Stomach (tissue), 19 donors: ENCODE measurements at places on chromosomes 2 and 18. TPM values are rescaled to one million over a fixed set of nuclear protein-coding genes. Genes with fewer than 3 reads are reported as not detected.

GRCh38 chr2:104812286-104812685, 41.6 kb upstream of the POU3F3 start:
- DNase-seq = no peak

DNA sequence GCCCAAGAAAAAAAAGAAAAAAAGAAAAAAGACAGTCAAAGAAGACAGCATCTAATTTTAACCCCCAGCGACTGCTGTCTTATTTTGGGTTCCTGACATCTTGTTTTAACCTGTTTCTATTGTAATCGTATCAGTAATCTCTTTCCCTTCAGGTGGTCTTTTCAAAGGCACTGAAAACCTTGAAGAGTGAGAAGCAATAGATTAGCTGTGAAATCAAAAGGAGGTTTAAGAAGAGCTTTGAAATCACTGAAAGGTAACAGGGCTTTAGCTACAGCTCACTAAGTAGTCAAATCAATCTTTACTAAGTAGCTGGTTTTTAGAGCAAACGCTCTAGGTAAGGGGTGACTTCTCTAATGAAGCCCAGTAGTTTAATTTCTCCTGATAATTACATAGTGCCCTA, 5.4 kb upstream of the TANC1 start:
- no peak for DNase-seq

DNA sequence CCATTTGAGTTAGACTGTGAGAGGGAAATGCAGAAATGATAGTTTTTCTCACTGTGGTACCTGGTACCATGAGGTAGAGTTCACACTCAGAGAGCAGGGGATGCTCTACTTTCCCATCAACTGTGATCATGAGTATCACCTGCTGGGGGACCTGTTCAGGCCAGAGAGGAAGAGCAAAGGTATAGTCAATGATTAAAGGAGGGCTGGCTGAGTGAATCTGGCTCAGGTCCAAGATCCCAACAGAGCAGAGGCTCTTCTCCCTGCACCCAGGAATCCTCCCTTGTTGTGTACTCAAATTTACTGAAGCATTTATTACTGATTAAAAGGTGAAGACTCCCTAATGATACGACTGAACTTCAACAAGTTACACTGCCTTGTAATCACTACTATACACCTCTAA, 104.6 kb upstream of the CHRNA1 start:
- DNase-seq = no peak

- no peak for DNase-seq
These were observed 78.7 kb downstream of the DGKD start for GRCh38 chr2:233433029-233433428.

DNA sequence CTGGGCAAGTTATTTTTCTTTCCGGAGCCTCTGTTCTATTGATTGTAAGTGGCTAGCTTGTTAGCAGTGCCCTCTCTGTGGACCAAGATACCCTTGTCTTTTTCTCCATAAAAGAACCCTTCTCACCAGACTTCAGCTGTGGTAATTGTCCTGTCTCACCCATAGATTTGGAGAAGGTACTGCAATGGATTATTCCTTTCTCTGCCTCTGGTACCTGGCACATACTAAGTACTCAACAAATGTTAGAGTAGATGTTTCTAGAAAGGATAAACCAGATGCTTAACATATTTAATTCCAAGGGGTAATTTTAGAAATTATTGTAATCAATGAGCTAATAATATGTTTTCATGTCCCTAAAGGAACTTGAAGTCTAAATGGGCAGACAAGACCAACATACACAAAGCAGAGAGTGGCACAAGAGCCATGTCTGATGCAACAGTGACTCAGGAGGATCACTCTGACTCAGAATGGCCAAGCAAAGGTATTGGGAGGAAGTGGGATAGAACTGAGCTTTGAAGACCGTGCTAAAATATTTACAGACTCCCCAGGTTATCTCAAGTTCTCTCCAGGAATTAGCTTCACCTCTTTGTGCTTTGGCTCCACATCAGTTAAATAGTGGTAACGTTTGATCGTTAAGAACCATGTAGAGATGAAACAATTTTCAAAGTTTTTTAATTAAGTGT, 129.7 kb upstream of the OSR1 start:
- no peak for DNase-seq

DNA sequence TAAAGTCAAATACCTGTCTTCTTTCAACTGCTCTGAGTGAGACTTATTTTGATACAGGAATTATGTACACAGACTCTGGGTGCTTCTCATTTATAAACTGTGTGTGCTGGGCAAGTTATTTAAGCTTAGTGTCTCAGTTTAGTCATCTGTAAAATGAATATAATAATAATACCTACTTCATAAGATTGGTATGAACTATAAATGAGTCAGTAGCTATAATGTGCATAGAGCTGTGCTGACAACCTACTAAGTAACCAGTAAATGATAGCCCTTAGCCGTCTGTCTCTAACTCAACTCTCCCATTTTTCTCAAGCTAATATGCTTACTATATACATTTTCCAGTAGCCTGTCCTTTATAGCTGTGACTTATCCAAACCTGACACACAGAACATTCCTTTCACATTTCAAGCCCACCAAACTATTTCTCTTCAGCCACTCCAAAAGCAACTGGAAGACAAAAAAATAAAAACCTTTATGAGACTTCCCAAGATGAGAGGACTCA, 319.8 kb downstream of the ETAA1 start:
- no peak for DNase-seq

DNA sequence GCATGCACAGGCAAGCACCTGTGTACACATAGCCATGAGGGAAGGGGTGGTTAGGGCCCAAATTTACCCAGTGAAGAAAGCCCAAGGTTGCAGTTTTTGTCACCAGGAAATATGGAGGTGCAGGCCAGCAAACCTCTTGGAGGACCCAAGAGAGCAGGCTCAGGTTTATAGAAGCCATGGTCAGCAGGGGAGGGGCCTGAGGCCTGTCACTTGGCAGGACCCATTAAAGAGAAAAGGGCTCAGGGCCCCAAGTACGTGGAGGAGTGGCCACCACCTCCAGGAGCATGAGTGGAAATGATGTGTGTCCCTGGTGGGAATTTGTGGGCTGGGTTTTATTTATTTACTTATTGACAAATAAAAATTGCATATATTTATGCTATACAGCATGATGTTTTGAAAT, 192.9 kb downstream of the HAUS1 start:
- no peak for DNase-seq

- DNase-seq = no peak
These were observed 443.4 kb downstream of the NYAP2 start for GRCh38 chr2:225842939-225843338.

- DNase-seq = no peak
These were observed 141.2 kb downstream of the LRATD1 start for GRCh38 chr2:14773696-14774095.

- DNase-seq = peak; percentile 79
These were observed 52.7 kb upstream of the MAPK4 start for GRCh38 chr18:50507120-50507590.

DNA sequence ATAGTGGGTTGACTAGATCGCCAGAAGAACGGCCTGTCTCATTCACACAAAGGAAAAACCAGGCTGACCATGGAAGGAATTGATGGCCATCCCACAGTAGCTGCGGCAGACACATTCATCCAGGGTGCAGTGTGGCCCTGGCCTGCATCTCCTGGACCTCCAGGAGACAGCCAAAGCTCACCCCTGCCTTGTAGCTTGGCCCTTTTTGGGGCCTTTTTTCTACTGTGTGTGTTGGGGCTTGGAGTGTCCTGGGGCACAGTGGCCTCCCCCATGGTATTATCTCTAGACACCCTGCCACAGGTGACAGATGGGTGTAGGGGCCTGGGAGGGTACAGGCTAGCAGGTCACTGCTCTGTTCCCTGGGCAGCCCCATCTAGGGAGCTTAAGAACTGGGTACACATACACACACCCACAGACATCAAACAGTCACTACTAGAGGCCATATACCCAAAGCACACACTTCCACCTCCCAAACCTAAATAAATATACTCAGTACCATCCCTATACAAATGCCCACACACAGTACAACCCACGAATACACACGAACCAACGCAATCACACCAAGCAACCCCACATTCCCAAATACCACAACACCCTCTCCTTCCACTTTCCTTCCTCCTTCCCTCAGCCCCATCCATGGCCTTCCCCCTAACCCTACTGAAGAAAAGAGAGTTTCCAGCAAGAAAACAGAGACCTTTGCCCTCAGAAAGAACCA, 8.6 kb downstream of the EN1 start:
- no peak for DNase-seq

DNA sequence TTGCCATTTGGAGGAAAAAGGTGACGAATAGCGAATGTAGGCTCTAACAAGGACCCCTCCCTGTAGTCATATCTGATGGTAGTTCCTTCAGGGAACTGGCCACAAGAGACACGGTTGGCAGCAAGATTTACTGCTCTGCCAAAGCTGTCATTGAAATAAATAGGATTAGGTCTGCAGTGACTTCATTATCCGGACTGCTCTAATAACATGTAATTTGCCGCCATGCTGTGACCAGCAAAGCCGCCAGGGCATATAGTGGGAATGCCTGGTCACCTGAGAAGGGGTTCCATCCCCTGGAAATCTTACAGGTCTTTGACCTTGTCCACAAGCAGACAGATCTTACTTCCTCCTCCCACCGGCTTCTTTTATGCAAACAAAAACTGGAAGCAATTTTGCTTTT, 59.4 kb upstream of the LAPTM4A start:
- no peak for DNase-seq

DNA sequence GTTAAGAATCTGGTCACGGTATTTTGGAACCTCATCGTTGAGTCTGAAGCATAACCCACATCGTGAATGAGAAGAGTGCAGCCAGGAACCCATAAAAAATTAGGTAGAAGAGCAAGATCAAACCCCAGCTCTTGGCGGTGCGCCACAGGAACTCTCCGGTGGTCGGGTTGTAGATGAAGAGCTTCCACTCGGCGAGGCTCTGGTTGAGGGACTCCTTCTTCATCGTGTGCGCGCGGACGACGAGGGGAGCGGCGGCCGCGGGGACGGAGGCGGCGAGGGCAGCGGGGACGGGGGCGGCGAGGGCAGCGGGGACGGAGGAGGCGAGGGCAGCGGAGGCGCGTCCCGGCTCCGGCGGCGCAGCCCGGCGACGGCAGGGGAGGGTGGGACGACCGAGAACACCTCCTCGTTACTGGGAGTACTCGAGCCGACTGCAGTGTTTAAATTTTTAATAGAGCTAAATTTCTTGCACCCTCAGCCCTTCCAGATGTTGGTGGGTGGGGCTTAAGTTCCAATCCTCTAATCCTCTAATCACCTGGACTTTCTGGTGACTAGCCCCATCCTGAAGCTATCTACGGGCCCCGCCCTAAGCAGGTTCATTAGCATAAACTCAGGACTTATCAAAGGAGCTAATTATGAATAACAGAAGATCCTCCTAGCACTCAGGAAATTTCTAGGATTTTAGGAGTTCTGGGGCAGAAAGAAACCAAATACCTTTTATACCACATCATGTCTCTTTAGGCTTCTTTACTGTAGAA, 20.4 kb upstream of the PAPOLG start:
- peak; percentile 48 for DNase-seq

- DNase-seq = no peak
These were observed 4.4 kb upstream of the SAG start for GRCh38 chr2:233303252-233303651.

DNA sequence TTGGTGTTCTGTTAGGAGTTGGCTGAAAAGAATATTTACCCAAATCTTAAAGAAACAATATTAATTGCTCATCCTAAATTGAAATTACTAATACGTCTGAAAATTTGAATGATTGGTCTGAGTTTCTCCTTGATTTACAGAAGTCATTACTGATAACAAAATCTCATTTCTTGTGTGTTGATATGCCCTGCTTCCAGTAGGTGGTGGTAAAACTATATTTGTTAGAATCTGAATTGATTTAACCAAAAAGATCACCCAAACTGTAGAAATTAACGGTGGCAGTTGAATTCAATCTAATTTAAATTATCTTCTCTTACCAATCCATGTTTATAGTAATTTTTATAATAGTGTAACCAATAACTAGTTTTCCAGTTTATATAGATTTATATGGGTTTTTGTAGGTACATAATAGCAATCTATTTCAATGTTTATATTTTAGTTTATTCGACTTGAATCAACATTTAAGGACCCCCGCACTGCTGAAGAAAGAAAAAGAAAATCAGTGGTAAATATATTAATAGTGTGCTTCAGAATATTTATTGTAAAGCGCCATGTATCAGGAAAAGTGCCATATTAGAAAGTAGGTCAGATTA, 38.3 kb downstream of the PAPOLG start:
- no peak for DNase-seq

- DNase-seq = no peak
These were observed 234.1 kb downstream of the XIRP2 start for GRCh38 chr2:167122389-167122788.

DNA sequence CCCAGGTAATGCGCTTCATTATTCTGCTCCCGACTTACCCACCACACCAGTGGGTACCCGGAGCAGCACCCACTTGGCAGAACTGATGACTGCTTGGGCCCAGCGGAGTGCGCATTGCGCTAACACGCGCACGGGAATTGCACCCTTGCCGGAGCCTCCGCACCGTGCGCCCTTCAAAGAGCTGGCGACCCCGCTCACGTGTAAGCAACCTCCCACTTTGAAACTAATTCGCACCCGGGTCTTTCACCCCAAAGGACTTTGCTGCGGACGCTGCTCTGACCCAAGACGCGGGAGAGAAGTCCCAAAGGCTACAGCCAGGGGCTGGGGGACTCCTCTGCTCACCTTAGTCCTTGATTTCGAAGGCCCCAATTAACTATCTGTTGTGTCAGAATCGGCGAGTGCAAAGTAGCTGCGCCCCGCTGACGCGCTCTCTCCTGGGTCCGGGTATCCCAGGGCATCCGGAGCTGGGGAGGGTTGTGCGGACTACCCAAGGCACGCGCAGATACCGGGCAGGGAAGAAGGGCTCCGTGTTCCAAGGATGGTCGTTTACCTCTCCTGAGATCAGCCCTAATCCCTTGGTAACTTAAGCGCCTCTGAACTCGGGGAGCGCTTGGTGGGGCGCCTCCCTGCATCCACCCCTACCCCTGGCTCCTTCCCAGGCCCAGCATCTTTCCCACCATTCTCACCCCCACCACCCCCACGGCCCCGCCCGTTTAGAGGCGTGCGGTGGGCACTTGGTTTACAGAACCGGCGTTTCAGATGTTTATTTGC, 13.1 kb upstream of the SATB2 start:
- DNase-seq = peak; percentile 9

DNA sequence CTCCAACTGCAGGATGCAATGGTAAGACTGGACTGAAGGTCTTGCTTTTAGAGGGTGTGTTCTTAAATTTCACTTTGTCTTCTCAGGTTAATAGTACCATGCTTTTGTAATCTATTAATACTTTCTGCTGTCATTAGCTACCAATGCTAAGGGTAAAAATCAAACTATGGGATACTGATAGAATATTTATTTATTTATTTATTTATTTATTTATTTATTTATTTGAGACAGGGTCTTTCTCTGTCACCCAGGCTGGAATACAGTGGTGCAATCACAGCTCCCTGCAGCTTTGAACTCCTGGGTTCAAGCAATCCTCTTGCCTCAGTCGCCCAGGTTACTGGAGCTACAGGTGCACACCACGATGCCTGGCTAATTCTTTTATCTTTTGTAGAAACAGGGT, 152.1 kb downstream of the SPP2 start:
- DNase-seq = no peak

Gene SP110
- total RNA-seq = 11.1 TPM

Gene SLC4A5
- total RNA-seq = 0.58 TPM

Gene LOXHD1
- 1.3 TPM for total RNA-seq

Gene IL36G
- not detected for total RNA-seq

Gene RIOK3
- total RNA-seq = 67.2 TPM

Gene NEURL3
- total RNA-seq = not detected

Gene SEPTIN2
- total RNA-seq = 603 TPM

Gene PSMA8
- total RNA-seq = not detected

Gene RASGRP3
- total RNA-seq = 0.29 TPM

Gene AOX1
- total RNA-seq = 18.0 TPM

Gene FOXD4L1
- total RNA-seq = not detected

Gene RAX
- total RNA-seq = not detected
